ENCODE measurements at places on chromosomes 11 and 22.

DNA sequence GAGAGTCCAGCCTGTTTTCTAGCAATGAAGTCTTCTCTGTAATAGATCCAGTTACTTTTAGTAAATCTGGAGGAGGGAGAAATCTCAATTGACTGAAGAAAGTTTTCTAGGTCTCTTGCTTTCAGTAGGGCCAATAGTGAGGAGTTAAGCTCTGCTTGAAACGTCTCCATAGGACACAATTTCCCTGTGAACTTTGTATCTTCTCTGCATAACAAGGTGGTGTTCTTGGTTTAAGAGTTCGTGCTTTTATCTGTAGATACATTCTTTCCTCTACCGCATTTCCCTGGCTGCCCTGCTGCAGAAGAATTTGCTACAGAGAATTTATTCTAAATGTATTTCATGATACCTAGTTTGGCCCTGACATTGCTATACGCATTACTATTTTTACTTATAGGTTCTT lies 183.1 kb downstream of the ARHGAP42 start:
- DNase-seq, result no peak

DNA sequence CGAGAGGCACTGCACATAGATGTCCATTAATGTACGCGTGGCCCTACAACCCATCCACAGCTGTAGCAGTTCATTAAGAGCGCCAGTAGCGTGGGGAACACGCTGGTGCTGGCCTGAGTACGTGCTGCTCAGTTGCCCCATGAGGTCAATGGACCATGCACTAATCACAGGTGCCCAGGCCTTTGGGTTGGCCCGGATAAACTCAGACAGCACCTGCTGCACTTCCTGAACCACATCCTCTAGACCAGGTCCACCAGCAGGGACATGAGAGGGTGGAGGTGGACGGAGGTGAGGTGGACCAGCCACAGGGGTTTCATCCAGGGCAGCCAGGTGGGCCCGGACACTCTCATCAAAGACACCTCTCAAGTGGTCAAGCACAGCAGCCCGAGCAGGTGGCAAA lies 3.1 kb upstream of the GANAB start:
- DNase-seq, result no peak

- no peak for DNase-seq
These were observed 76.3 kb downstream of the FAM168A start for GRCh38 chr11:73521621-73522020.

DNA sequence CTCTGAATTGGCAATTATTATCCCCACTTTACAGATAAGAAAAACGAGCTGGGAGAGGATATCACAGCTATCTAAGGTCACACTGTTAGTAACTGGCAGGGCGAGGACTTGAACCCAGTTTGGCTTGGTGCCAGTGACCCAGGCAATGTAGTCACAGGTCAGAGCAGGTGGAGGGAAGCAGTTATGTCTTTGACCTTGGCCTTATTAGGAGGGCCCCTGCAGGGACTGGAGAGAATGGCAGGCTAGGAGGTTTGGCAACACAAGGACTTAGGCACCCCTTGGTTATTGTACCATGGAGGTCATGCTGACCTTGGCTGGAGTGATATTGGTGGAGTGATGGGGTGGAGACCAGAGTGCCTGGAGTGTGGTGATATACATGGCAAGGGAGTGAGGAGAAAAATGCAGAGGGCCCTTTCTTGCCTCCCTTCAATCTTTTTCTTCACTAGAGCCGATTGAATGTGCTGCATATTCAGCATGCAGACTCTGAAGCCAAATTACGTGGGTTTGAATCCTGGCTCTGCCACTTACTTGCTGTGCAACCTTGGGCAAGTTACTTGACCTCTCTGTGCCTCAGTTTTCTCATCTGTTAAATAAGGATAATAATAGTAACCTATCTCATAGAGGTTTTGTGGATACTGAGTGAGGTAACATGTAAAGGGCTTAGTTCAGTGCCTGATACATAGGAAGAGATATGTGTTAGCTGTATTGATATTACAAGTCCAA lies 92.7 kb upstream of the TBCEL start:
- no peak for DNase-seq

- no peak for DNase-seq
These were observed 570.6 kb downstream of the INSC start for GRCh38 chr11:15685306-15685705.

GRCh38 chr11:118699506-118700220 lies 20.2 kb upstream of the TREH start:
- no peak for DNase-seq

DNA sequence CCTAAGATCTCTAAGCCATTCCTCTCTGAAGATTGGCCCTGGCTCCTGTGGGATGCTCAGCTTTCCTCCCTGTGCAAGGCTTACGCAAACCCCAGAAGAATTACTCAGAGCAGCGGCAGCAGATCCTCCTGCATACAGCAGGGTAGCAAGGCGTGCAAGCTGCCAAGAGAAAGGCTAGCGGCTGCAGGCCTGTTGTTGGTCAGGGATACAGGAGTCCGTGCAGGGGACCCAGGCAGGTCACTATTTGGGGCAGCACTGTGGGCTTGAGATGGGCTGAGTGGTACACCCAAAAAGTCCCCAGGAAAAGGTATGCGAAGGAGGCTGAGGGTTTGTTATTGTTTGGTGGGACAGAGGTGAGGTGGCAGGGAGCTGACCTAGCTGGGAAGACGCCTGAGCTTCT lies 1.5 kb downstream of the GLB1L2 start:
- no peak for DNase-seq

- no peak for DNase-seq
These were observed 4.5 kb downstream of the CNTF start for GRCh38 chr11:58626934-58627483.

DNA sequence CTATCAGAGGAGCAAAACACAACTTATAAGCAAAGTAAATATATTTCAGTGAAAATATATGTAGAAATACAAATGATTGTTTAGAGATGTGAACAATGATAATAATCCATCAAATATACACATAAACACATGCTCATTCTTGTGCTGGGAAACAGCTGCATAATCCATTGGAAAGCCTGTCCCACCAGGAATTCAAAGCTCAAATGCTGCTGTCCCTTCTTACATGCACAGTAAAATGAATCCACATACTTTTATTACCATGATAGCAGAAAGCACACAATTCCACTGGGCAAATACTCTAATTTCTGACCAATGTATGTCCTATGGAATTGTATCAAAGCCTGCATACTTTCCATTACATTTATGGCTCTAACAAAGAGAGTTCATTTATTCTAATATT lies 44.5 kb downstream of the SOX6 start:
- no peak for DNase-seq

GRCh38 chr11:132770829-132771530 lies 761.3 kb downstream of the OPCML start:
- no peak for DNase-seq

DNA sequence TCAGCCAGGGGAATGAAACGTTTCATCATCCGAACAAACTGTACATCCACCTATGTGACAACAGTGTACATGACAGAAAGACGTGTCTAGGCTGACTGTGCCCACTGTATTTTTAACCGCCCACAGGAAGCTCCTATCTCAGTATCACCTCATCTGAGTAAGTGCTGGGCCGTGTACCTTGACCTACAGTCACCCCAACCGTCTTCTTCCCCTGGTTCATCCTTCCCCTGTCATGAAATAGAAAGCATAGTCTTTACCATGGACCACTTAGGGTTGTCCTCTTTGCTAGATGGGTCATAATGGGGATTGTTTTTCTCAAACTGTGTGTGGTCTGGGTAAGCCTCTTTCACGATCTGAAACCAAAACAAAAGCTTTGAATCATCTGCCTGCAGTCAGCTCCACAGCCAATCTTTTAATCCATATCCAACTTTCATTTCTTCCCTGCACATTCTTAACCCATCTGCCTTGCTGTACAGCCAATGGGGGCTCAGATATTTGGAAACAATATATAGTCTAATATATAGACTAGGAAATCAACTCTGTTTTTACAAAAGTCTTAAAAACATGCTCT lies 4.2 kb downstream of the THYN1 start:
- no peak for DNase-seq

GRCh38 chr11:95991545-95991944 lies 67.6 kb upstream of the MTMR2 start:
- peak; percentile 39 for DNase-seq

DNA sequence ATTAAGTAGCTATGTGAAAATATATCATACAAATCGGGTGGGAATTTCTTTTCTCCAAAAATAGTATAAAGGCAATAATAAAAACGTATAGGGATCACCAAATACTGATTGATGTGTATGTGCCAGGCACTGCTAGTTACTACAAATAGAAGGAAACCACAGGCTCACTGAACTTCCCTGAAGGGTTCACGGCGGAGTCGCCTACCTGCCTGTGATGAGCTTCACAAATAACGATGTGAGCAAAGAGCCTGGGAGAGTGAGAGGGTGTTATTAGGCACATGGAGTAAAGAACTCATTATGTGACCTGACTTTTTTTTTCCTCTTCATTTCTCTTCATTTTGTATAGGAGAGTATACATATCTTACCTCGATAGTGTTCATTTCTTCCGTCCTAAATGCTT lies 36.0 kb upstream of the L3MBTL2 start:
- DNase-seq, result no peak

Data from femur (tissue), 1 donor.